ENCODE measurements at places on chromosomes 16 and 17.

GRCh38 chr16:30958175-30959079 is 873 bp downstream of the SETD1A start:
- peak; percentile 76 for DNase-seq

DNA sequence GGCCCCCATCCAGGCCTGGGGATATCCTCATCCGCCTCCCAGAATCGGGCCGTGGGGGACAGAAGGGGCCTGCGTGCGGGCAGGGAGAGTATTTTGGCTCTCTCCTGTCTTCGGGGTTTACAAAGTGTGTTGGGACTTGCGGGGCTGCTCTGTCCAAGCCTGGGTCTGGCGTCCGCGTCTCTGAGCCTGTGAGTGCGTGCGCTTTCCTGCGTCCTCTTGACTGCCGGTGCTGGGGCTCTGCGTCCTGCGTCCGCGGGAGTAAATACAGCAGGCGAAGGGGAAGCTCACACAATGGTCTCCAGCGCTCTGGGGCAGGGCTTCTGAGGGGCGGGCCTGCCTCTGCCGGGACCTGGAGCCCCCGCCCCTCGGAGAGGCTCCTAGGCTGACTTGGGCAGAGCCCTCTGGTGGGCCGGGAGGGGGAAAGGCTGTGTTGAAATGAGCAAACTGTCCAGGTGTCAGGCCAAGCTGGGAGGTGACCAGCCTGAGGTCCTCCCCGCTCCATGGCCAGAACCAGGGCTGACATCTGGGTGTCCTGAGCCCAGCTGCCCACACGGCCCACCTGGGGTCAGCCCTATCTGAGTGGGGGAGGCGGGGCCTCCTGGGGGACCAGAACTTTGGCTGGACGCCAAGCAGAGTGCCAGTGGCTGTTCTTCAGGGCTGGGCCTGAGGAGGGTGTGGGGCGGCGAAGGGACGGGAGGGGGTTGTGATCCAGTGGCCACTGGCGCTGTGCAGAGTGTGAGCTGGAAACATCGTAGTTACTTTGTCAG is 233.6 kb downstream of the SEC14L1 start:
- peak; percentile 93 for DNase-seq

- no peak for DNase-seq
Observed at GRCh38 chr17:32007463-32008298, 498 bp downstream of the LRRC37B start.

DNA sequence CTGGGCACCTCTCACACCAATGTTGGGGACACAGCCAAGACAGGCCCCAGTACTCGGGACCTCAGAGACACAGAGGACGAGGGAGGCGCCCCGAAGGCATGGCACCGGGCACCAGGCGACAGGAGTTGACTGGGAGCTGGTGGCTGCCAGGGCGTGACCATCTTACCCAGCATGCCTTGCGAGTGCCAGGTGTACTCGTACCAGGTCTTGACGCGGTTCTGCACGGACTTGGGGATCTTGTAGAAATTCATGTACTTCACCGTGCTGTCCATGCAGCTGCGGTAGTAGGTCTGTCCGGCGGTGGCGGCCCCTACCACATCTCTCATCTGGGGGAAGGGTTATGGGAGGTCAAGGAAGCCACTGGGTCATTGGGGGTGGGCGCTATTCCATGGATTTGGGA is 67.3 kb downstream of the CNGB1 start:
- DNase-seq, result no peak

GRCh38 chr17:79948945-79949655 is 86.6 kb downstream of the TBC1D16 start:
- peak; percentile 71 for DNase-seq

DNA sequence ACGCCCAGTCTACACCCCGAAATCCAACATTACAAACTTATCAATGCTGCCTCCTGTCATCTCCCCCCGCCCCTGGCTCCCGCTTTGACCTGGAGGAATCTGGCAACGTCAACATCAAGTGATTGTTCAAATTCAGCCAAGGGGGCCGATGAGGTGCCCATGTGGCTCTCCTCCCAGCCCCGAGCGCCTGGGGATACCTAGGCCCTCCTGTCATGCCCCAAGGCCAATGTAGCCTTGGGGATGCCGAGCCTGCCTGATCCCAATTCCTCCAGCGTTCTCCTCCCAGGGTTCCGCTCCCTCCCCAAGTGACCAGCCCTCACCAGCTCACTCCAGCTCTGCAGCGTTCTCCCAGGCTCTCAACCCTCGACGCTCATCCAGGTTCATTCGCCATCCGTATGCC is 59.4 kb downstream of the NXN start:
- no peak for DNase-seq

DNA sequence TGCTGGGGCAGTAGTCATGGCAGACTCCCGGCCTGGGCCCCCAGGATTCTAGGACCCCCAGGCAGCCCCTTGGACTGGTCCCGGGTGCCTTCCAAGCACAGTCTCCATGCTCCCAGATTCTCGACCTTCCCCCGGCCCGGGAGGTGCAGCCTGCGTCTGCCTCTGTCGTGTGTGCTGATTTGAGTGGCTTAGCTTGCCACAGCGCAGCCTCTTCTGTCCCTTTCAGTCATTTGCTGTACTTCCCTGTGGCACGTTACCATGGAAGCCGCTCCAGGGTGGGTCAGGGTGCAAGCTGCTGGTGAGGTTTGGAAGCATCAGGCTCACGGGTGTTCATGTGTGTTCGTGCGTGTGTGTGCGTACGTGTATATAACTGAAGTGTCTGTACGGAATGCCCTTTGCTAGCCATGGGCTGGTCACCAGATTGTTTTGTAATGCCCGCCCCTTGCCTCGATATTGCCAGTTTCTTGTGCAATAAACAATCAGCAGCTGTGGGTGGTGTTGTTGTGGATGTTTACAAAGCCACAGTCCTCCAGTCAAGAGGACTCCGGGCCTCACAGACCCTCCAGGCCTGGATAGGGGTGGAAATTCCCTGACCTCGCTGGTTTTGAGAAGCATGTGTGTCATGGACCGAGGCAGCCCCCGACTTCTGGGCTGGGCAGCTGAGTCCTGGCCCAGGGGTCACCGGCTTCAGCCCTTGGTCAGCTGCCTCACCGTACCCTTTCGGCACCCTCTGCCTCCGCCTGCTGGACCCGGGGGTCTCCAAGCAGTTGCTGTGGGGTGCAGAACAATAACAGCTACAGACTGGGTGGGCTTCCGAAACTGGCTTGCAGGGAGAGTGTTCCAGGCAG is 9.7 kb upstream of the CLEC18A start:
- peak; percentile 73 for DNase-seq

DNA sequence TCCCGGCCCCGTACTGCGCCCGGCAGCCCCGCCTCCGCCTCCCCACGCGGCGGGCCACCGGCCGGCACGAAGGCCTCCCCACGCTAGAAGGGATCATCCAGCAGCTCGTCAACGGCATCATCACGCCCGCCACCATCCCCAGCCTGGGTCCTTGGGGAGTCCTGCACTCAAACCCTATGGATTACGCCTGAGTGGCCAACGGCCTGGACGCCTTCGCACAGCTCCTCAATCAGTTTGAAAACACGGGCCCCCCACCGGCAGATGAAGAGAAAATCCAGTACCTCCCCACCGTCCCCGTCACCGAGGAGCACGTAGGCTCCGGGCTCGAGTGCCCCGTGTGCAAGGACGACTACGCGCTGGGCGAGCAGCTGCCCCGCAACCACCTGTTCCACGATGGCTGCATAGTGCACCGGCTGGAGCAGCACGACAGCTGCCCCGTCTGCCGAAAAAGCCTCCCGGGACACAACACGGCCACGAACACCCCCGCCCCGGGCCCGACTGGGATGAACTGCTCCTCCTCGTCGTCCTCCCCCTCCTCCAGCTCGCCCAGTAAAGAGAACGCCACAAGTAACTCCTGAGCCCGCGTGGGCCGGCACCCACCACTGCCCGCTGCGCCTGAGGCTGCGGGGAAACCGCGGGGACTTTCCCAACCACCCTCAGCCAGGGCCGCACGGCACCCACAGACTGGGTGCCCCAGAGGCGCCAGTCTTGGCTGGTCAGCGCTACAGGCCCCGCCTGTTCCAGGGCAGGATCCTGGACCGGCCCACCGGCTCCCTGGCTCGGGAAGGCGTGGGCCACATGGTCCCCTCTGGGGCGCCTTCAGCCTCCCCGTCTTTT is 39.0 kb upstream of the AKAP1 start:
- peak; percentile 63 for DNase-seq

DNA sequence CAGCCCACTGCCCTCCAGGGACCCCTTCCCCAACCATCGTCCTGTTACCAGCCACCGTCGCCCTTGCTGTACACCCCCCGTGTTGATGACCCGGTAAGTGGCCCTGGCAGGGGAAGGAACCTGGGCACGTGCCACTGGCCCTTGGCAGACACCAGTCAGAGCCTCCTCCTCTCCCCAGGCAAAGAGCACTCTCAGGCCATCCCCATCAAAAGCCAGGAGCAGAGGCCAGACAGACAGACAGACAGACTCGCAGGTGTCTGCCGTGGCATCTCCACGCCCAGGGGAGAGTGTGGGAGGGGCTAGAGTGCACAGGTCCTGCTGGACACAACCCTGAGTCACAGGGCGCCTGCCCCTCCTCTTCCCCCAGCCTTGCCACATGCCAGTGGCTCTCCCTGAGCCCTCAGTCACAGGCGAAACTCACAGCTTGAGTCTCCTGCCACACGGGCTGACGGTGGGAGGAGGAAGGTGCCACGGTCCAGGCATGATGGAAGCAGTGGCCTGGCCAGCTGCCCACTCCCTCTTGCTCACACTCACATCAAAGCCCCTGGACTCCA is 7.8 kb downstream of the CLCN7 start:
- no peak for DNase-seq

- DNase-seq, result no peak
Observed at GRCh38 chr17:73462823-73463222, 151.0 kb upstream of the CDC42EP4 start.

GRCh38 chr17:31495022-31495885 is 103.8 kb downstream of the RAB11FIP4 start:
- no peak for DNase-seq

GRCh38 chr17:40317345-40317873 is 8.4 kb downstream of the RARA start:
- peak; percentile 73 for DNase-seq

DNA sequence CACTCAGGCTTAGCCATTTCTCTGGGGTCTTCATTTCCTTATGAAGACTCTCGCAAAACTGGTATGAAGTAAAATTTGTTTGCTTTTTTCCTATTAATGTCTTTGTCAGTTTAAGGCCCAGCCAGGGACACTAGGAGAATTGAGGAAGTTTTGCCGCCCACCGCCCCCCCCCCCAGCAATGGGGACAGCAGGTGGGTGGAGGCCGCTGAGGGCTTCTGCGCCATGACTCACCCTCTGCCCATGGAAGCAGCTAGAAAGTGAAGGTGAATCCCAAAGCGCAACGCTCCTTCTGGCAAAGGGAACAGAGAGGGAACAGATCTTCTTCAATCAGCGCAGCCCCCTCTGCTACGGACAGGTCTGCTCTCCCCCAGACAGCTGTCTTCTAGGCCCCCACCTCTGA is 49.7 kb downstream of the MARF1 start:
- no peak for DNase-seq

GRCh38 chr17:17021194-17021863 is 20.9 kb upstream of the MPRIP start:
- no peak for DNase-seq

- DNase-seq, result peak; percentile 81
Observed at GRCh38 chr16:10652730-10653590, 41.8 kb downstream of the TEKT5 start.

GRCh38 chr17:59378675-59379074 is 47.2 kb downstream of the YPEL2 start:
- DNase-seq, result no peak

- peak; percentile 35 for DNase-seq
Observed at GRCh38 chr17:17070931-17071330, 28.7 kb downstream of the MPRIP start.

DNA sequence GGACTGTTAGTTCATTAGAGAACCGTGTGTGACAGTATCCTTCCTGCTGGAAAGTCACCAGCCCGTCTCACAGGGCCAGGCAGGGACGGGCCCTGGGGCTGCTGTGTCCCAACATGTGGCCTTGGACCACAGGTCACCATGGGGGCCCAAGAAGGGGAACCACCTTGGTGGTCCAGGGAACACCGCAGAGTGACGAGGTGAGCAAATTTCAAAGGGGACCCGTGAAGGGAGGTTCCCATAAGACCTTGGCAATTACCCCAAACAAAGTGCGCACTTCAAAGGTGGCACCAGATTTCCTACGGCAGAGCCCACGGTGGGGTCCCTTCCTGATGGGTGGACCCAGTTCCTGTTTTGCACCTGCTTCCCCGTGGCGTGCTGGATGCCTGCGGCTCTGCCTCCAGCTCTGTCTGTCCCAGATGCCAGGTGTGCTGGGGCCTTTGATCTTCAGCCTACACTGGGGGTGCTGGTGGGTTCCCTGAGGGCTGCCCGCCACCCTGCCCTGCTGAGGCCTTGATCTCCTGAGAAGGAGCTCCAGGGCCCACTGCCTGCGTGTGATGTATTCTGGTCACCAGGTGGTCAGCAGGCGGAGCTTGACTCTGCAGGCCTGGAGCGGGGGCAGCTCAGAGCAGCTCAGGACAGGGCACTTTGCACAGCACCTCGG is 27.0 kb downstream of the SLC7A5 start:
- no peak for DNase-seq

DNA sequence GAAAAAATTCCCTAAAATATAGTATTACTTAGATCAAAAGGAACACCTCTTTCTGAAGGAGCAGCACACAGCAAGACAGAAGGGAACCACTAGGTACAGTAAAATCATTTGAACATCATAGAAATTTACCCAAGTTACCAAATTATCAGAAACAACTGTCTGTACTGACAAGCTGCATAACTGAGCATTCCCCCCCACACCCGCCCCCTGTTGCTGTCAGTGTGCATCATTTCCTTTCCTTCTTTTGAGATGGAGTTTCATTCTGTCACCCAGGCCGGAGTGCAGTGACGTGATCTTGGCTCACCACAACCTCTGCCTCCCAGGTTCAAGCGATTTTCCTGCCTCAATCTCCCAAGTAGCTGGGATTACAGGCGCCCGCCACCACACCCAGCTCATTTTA is 120.7 kb downstream of the TRIM37 start:
- no peak for DNase-seq

DNA sequence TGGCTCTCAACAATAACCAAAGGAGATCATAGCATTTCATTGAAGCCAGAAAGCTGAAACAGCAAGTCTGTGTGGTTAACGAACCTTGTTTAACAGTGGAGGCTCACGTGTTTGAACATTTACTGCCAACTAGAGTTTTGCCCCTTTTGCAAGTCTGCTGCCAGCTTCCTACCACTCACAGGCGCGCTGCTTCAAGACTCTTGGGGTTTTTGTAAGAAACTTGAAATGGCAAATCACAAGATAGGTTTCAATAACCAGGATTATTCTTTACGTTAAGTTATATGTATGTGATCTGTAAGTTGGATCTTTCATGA is 1.2 kb downstream of the SNTB2 start:
- DNase-seq, result peak; percentile 44
